ENCODE measurements at places on chromosomes 5 and 9.

DNA sequence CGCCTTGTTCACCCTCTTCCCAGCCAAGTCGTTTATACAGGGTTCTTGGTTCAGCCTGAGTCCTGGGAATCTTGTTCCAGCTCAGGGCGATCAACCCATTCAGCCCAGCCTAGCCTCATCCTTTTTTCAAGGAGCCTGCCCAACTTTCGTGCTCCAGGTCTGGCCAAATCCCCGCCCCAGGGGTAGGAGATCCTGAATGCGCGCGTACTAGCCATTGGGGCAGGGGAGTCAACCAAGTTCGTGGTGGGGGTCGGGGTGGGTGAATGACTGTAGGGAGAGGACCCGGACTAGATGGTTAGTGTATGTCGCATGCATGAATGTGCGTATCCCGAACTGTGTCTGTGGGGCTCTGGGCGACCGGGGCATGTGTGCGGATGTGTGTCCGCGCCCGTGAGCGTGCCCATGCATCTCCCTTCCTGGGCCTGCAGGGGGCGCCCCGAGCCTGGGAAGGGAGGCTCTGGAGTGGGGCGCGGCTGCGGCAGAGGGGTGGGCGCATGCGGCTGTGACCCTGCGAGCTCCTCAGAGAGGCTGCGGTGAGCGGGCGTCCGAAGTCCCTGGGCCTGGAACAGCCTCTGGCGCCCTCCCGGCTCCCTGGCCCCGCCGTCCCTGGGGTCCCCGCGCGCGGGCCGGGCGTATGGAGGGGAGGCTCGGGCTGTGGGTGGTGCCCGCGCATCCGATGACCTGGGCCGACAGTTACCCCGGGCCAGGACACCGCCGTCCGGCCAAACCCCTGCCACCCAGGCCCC, 8.7 kb downstream of the CCL21 start:
- peak; percentile 63 for DNase-seq

DNA sequence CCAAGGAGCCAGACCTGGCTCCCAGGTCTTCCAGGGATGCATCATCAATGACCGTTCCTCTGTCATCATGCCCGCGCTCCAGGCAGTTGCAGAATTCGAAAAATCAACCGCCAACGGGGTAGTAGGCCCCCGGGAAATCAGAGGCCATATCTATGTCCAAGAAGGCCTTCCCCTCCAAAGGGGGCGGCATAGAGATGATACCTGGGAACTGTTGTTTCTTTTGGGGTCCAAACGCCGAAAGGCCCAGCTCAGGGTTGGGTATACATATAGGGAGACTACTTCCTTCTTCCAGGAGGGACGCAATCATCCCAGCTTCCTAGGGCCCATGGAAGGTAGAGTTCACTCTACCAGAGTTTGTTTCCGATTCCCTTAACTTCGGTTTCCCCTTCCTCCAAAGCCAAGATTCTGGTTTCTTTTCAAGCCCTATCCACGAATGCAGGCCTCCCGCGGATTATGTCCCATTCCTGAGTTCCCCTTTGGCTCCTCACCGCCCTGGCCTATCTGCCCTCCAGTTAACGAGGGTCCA, 754 bp downstream of the DCAF12 start:
- DNase-seq: peak; percentile 45

DNA sequence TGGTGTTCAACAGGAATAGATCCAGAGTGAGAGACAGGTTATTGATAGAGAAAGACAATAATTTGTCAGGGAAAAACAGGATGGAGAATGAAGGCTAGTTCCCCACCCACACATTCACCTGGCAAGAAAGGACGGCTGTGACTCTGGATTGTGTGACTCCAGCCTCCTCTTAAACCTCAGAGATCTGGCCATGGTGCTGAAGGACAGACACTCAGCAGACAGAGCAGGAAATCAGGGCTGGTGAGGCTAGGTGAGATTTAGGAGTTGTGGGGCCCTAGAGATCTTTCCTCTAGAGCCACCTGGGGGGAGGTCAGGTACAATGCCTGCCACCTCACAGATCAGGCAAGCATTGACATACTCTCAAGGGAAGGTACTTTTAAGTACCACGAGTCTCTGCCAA, 15.2 kb downstream of the OR1B1 start:
- DNase-seq: peak; percentile 4

DNA sequence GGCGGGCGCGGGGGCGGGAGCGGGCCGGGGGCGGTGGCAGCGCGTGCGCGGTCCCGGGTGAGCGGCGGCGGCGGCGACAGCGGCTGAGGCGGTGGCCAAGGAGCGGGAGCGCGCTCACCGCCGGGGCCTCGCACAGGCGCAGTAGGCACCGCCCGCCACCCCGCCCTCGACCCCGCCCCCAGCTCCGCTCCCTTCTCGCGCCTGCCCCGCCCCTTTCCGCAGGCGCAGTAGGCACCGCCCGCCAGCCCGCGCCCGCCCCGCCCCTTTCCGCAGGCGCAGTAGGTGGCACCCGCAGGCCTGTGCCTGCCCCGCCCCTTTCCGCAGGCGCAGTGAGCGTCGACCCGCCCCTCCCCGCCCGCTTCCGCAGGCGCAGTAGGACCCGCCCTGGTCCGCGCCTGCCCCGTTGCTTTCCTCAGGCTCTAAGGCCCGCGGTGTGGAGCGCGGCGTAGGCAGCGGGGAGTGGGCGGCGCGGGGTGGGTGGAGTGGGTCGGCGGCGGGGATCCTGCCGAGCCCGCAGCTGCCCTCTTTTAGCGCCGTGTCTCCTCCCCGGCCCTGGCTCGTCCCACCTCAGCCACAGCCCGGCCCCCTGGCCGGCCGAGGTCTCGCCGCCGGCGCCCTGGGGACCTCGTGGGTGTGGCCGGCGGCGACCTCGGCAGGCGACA, at the start of gene CAMSAP1:
TSS of gene CAMSAP1 (minus strand) at position 116 of the 662 bp plus-strand sequence. CDS start 387 bp downstream, outside the sequence.
- peak; percentile 92 for DNase-seq

DNA sequence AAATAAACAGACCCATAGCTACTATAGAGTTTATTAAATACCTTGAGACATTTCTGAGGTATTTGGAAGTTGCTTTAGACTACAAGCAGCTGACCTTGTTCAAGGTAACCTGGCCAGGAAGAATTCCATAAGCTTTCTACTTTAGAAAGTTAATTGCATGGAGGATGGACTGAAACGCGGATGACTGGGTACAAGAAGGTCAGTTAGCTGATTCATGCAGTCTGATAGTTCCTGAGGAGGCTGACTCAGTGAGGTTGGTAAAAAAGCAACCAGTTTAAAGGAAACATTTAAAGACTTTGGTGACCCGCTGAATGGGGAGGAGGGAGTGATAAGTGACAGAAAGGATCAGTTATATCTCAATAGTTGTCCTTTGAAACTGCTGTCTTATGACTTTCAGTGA, 670.1 kb upstream of the CDH9 start:
- no peak for DNase-seq

GRCh38 chr9:108591121-108591520, 264.7 kb downstream of the ACTL7B start:
- no peak for DNase-seq

- no peak for DNase-seq
These were observed 158.0 kb downstream of the MAPKAP1 start for GRCh38 chr9:125549039-125549438.

DNA sequence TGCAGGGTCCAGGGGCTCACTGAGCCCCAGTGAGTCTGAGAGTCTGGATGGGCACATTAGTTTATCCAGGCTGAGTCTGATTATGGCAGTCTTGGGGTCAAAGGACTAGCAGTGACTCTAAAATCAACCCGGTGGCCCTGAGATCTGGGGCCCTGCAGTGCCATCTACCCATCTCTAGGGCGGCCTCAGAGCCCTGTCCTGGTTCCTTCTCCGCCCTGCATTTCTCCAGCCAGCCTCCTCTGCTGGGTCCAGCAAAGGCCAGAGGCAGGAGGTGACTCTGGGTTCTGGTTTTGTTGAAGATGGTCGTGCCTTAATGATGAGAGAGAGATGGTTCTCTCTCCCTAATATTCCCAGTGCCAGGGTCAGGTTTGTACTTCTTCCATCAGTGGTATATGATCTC, 15.0 kb downstream of the DCANP1 start:
- DNase-seq: no peak

All from EL (cell line).